ENCODE measurements at places on chromosomes 13 and 19.

DNA sequence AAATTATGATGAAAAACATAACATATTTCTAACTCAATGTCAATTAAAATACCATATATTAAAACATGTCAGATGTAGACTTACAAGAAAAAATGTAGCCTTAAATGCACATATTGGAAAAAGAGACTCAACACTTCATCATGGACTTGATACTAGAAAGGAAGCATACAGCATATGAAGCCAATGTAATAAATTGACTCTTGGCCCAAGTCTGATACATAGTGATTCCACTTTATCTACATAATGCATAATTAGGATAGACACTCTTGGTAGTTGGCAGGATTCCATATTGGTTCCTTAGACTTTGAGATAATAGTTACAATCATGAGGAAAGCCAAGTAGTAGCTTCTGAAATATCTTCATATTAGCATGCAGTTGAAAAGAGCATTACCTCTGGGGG is 1067.0 kb downstream of the PCDH17 start:
- no peak for DNase-seq

DNA sequence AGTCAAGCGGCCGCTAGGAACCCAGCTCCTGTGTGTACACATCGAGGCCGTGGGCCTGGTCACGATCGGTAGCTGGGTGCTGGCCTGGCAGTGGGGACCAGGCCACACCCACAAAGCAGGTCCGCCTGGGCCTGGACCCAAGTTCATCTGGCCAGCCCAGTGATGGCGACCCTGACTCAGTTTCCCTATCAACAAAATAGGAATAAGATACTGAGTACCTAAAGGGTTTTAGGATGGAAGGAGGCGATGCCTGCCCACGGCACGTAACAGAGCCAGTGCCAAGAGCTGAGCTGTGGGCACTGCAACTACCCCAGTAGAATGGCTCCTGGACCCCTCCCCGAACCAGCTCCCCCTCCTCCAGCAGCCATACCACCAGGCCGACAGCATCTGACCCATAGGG is 243.5 kb upstream of the SGCG start:
- DNase-seq, result no peak

- no peak for DNase-seq
Observed at GRCh38 chr13:38401276-38401675, 51.6 kb downstream of the UFM1 start.

- DNase-seq, result peak; percentile 76
Observed at GRCh38 chr19:41531438-41532311, 44.3 kb upstream of the CEACAM21 start.

GRCh38 chr13:64020126-64020525 is 2604.5 kb upstream of the PCDH20 start:
- no peak for DNase-seq

- DNase-seq, result peak; percentile 58
Observed at GRCh38 chr19:49338691-49339300, 3.6 kb downstream of the CD37 start.

All from tibial artery (tissue), 4 donors.